ENCODE measurements at places on chromosomes 1 and 21.

DNA sequence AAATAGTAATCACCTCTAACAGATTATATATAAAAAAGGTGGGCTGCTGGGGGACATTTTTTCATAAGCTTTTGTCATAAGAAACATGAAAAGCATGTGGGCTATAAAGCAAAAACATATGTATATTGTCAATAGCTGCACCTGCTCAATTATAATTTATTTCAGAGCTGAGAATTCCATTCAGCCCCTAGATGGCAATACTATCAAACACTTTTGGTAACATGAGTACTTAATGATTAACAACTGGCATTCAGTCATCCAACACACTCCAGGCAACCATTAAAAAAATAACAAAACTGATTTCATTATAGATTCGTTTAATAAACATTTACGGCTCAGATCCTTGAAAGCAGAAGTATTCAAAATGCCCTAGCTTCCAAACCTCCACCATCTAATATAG lies 115.1 kb downstream of the KCTD3 start:
- DNase-seq, result no peak

DNA sequence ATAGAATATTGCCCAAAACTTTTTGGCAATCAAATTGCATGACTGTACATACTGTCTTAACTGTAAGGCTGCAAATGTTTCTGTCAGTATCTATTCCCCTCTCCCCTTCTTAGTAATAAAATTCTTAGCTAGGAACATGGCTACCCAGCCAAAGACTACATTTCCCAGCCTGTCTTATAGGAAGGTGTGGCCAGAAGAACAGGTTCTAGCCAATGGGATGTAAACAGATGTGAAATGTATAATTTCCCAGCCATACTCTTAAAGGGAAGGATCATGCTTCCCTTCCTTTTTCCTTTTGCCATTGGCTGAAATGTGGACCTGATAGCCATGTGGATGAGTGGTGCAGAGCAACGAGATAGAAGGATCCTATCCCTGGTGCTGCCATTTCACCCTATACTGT lies 7.0 kb upstream of the HIVEP3 start:
- no peak for DNase-seq

- DNase-seq, result peak; percentile 51
Observed at GRCh38 chr1:234926559-234927311, 201.9 kb downstream of the TOMM20 start.

DNA sequence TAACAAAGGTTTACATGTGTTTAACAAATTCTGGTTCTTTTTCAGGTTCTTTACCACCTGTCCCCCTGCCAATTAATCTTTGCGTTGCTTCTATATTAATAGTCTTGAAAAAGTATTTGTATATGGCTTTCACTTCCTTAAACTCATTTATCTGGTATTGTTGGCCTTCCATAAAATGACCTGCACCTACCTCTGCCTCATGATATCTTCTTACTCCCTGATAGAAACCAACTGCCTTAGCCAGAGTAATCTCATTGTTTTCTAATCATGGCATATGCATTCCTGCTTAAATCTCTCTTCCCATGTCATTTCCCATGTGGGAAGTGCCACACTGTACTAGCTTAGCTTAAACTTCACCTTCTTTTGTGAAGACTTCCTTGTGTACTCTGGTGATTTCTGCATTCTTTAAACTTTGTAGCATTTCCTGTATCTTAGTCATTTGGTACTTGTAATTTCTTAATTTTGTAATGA lies 8.7 kb downstream of the SMG7 start:
- DNase-seq, result no peak

DNA sequence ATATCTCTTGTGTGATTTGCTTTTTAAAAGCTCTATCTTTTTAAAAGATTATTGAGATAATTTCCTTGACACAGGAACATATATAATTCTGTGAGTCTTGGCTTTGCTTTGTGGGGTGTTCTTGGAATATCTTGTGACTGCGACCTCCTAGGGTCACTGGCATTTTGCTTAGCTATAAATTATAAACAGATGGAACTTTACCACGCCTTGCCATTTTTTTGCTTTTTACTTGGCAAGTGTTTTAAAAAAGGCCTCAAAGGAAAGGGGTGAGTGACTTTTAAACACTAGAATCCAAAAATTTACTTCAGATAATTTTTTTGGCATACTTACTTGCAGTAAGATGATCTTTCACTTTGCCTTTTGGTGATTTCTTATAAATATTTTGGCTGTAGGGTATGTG lies 43.6 kb downstream of the ALG6 start:
- no peak for DNase-seq

GRCh38 chr1:211259638-211260126 lies 516 bp downstream of the RCOR3 start:
- DNase-seq, result peak; percentile 77

- DNase-seq, result no peak
Observed at GRCh38 chr21:42892582-42892930, 553 bp upstream of the NDUFV3 start.

DNA sequence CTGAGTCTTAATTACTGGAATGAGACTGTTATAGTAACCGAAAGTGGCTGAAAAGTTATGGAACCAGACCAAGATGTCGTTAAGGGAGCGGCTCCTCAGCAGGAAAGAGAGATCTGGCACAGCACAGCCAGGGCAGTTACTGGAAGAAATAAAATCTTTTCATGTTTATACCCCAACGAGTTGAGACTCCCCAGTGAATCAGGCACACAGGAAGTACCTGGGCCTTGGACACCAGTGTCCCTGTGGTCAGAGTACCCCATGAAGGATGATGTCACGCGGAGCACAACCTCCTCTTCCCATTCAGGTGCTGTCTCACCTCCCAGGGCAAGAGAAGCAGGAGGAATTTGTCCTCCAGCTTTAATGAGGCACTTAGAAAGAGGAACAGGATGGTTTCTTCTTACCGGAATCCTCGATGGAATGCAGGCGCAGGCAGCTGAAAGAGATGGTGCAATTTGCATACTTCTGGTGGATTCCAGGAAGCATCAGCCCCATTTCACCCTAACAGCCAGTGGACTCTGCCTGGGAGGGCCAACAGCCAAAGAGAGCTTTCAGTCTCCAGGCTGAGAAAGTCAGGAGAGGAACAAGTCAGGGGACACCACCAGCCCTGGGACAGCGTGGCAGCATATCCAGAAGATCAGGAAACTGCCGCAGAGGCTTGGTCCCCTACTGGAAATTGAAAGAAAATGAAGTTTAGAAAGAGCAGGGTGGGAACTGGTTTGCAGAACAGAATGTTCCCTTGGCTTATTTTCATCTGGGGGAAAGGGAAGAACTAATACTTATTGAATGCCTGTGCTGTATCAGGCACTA lies 35.9 kb upstream of the CTTNBP2NL start:
- DNase-seq, result peak; percentile 70

- DNase-seq, result no peak
Observed at GRCh38 chr1:21861602-21862429, 49.8 kb downstream of the LDLRAD2 start.

DNA sequence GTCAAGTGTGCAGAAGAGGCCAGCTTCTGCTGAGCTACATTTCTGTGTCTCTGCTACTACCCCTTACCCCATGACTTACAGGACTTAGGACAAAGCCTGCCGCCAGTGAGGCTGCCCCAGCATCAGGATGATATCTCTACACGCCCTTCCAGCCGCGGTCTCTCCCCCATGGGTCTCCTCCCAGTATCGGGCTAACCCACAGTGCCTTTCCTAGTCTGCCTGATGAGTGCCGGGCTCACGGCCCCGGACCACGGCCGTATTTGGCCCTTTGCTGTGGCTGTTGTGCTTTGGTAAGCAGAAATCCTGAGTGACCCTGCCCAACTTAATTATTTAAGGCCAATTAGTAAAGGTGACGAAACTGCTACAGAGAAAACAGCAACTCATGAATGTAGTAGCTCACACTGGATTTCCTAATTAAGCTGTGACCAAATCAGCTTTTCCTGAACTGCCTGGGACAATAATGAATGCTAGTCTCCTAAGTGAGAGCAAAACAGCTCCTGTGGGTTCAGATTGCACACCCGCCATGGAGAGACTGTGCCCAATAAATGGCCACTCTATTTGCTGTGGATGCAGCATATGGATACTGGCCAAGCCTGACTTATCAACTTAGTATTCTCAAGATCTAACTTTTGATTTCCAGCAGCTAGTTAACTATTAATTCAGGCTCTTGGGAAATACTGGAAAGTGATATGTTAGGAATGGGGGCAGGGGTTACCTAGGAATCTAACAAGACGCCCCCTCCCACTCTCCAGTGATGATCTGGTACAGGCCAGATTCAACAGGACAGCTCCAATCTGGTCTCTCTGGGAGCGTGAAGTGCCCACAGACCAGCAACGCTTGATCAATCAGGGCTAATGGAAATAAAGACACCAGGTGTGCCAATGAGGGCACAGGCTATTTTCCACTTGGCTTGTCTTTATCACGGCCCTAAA lies 123.3 kb upstream of the IFFO2 start:
- DNase-seq, result no peak

DNA sequence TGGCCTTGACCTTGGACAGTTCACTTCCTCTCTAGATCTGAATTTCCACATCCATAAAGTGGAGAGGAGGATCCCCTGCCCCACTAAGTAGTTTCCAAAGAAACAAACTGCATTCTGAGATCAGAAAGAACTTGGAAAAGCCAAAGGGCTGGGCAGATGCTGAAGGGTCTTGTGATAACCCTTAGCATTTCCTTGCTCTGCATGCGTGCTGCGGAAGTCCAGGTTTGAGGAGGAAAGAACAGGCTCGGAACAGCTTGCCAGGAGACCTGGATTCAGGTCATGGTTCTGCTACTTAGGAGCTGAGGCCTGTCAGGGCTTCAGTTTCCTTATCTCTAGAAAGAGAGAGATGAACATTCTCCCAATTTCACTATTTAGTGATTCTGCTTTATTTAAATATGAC lies 27.2 kb downstream of the IGFN1 start:
- no peak for DNase-seq

- DNase-seq, result no peak
Observed at GRCh38 chr1:147095691-147096090, 76.6 kb downstream of the PRKAB2 start.

- DNase-seq, result peak; percentile 77
Observed at GRCh38 chr1:177181631-177182291, 11.0 kb downstream of the BRINP2 start.

DNA sequence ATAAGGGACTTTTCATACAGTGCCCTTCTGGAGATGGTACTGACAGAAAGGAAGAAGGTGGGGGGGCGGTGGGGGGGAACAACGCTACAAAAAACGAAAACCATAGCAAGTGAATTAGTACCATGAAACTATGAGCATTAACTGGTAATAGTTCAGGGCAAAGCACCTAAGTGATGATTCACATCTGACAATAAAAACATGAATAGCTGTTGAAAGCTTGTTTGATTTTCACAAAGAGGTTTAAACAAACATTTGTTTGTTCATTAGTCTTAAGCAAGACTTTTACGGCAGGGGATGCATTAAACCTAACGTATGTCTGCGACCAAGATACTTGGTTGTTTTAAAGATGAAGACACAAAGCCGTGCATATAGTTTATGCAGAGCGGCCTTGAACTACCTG lies 177.5 kb downstream of the LMO4 start:
- no peak for DNase-seq

DNA sequence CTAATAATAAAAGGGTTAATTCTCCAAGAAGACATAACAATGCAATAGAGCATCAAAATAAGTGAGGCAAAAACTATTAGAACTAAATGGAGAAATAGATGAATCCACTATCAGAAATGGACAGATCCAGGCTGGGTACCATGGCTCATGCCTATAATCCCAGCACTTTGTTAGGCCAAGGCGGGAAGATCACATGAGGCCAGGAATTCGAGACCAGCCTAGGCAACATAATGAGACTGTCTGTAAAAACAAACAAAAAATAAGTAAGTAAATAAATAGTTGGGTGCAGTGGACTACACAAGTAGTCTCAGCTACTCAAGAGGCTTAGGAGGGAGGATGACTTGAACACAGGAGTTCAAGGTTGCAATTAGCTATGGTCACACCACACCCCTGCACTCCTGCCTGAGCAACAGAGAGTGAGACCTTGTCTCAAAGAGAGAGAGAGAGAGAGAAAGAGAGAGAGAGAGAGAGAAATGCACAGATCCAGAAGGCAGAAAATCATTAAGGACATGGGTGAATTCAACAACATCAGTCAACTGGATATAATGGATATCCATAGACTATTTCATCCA lies 12.3 kb downstream of the FRRS1 start:
- DNase-seq, result no peak

Measured in sciatic nerve (tissue), 2 donors.